ENCODE measurements at places on chromosomes 16 and 17.

GRCh38 chr16:24543949-24544348, 4.6 kb downstream of the RBBP6 start:
- DNase-seq, result no peak

DNA sequence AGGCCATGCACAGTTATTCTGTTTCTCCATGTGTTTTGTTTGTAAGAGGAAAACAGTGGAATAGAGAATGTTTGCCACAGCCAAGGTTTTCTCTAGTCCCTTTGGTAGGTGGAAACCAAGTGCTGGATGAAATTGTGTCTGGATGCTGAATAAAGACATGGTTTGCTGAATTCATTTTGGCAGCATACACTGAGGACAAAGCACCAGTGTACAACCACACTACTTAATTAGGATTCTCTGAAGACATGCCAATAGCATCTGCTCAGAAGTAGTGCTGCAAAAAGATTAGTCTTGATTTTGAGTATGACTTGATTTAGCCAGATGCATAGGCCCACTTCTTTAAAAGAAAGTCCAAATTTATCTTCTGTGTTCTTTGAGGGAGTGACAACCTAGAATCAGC, 230.5 kb upstream of the CACNG5 start:
- DNase-seq, result no peak

- DNase-seq, result no peak
These were observed 14.2 kb downstream of the SLC7A5 start for GRCh38 chr16:87854907-87855683.

- no peak for DNase-seq
These were observed 146.4 kb downstream of the SNX11 start for GRCh38 chr17:48253975-48254374.

GRCh38 chr17:247767-248166, 66.3 kb upstream of the DOC2B start:
- DNase-seq, result no peak

- DNase-seq, result no peak
These were observed 847.7 kb upstream of the RBFOX1 start for GRCh38 chr16:6484935-6485334.

DNA sequence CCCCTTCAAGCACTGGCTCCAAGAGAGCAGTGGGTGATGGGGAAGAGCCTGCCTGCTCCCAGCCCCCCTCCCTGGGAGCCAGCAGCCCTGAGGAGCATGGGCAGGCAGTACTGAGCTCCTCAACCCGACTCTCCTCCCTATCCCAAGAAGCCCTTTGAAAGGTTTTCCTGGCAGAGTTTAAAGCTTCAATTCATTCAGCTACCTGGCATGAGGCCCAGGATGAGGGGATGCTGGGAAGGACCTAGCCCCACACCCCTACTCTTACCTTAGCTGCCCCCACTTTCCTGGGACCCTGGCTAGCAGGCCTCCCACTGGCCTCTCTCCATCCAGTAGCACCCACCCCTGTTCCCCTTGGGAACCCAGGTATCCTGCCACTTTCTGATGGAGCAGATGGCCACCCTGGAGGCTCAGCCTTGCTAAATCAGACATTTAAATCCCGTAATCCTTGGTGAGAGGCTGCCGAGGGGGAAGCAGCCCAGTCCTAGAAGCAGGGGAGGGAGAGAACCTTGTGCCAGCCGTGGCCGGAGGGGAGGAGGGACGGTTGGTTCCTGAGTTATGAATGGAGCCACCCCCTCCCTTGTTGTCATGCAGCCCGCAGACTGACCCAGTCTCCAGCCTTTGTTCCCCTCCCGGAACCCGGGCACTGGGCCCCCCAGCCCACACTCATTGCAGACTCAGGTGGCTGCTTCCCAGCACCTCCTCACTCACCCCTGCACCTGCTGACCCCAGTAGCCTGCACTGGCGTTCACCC, 17.1 kb downstream of the ATP1B2 start:
- DNase-seq, result no peak
